ENCODE measurements at places on chromosomes 4 and X.

GRCh38 chrX:139842326-139843185 is 90.3 kb downstream of the ATP11C start:
- no peak overlapping the region for H3K27ac ChIP-seq
- no peak for DNase-seq
- H3K27me3 ChIP-seq: no peaks in the 10 kb centered on the region
- no peaks in the 10 kb centered on the region for H3K4me1 ChIP-seq

- no peaks in the 10 kb centered on the region for H3K4me1 ChIP-seq
- H3K4me3 ChIP-seq: no peak overlapping the region
- H3K36me3 ChIP-seq: no peaks in the 10 kb centered on the region
- no peak for DNase-seq
- peak overlapping the region; percentile 90 for H3K27ac ChIP-seq
- H3K27me3 ChIP-seq: no peaks in the 10 kb centered on the region
Observed at GRCh38 chr4:80073473-80074008, 512 bp upstream of the ANTXR2 start.

- H3K36me3 ChIP-seq: no peaks in the 10 kb centered on the region
- no peak overlapping the region for H3K4me3 ChIP-seq
- no peaks in the 10 kb centered on the region for H3K27me3 ChIP-seq
Observed at GRCh38 chr4:184568770-184569169, 80.5 kb downstream of the CASP3 start.

DNA sequence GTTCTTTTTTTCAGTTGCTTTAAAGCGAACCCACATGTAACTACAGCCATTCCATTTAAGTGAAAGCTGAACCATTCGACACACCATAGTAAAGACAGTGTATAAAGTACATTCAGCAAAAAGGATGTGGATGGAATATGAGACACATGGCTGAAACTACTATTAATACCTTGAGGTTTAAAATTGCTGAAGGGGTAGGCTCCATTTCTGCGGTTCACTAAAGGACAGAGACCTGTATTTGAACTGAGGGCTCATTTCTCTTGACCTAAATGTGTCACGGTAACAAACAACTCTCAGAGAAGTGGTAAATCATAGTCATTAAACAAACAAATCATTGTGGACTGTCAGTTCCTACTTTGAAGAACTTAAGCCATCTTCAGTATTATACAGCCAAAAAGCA is 1085.6 kb upstream of the TENM3 start:
- no peak overlapping the region for H3K27ac ChIP-seq
- no peak overlapping the region for H3K4me3 ChIP-seq
- no peaks in the 10 kb centered on the region for H3K4me1 ChIP-seq
- no peaks in the 10 kb centered on the region for H3K36me3 ChIP-seq
- no peaks in the 10 kb centered on the region for H3K27me3 ChIP-seq
- no peak for DNase-seq

- no peaks in the 10 kb centered on the region for H3K36me3 ChIP-seq
- H3K4me1 ChIP-seq: no peaks in the 10 kb centered on the region
- H3K27me3 ChIP-seq: no peaks in the 10 kb centered on the region
- DNase-seq: no peak
- no peak overlapping the region for H3K4me3 ChIP-seq
- no peak overlapping the region for H3K27ac ChIP-seq
Observed at GRCh38 chr4:98352396-98352795, 91.2 kb downstream of the RAP1GDS1 start.

GRCh38 chr4:68724426-68724825 is 54.0 kb upstream of the UGT2B15 start:
- H3K4me1 ChIP-seq: no peaks in the 10 kb centered on the region
- no peak overlapping the region for H3K27ac ChIP-seq
- DNase-seq: no peak
- H3K4me3 ChIP-seq: no peak overlapping the region
- H3K27me3 ChIP-seq: no peaks in the 10 kb centered on the region

All from mesenchymal stem cell (in vitro differentiated cells and primary cell).